ENCODE measurements at places on chromosomes 4 and X.

DNA sequence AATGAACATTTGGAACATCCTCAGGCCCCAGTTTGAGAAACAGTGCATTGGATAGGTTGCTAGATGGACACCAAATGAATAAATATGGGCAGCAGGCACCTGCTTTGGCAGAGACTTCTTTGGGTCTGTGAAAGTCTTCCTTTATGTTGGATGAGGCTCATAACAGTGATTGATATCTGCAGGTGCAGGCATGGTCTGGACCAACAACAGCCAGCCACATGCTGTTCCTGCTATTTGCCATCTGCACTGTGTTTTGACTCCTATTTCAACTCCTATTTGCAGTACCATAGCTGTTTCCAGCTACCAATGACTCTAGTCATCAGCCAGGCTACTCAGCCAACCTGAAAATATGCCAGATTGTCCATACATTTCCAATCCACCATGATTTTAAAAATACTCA lies 60.9 kb downstream of the ANAPC4 start:
- DNase-seq = no peak

DNA sequence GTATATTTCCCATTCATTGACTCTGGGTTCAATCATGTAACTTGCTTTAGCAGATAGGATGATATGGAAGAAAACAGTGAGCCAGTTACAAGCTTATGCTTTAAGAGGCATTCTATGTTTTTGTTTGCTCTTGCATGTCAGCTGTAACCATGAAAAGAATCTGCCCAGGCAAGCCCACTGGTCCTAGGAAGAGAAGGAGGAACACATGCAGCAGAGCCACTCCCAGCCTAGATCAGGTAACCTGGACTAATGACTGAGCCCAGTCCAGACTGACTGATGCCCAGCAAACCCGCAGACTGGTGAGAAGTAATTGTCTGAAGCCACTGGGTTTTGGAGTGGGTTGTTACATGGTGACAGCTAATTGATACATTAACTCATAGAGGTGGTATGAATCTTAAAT lies 167.9 kb downstream of the COL4A6 start:
- DNase-seq = no peak

DNA sequence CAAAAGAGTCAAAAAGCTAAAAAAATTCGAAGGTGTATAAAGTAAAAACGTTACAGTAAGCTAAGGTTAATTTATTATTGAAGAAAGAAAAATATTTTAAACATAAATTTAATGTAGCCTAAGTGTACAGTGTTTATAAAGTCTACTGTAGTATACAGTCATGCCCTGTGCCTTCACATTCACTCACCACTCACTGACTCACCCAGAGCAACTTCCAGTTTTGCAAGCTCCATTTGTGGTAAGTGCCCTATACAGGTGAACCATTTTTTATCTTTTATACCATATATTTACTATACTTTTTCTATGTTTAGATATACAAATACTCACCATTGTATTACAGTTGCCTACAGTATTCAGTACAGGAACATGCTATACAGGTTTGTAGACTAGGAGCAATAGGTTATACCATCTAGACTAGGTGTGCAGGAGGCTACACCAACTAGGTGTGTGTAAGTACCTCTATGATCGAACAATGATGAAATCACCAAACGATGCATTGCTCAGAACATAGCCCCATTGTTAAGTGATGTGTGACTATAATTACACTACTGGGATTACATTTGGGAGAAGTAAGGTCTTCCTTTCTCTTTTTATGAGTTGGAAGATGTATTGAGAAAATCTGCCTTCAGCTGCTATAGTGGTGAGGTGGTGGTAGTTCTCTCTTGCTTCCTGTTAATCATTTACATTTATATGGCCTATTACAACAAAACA lies 27.2 kb downstream of the TMSB4X start:
- peak; percentile 40 for DNase-seq

DNA sequence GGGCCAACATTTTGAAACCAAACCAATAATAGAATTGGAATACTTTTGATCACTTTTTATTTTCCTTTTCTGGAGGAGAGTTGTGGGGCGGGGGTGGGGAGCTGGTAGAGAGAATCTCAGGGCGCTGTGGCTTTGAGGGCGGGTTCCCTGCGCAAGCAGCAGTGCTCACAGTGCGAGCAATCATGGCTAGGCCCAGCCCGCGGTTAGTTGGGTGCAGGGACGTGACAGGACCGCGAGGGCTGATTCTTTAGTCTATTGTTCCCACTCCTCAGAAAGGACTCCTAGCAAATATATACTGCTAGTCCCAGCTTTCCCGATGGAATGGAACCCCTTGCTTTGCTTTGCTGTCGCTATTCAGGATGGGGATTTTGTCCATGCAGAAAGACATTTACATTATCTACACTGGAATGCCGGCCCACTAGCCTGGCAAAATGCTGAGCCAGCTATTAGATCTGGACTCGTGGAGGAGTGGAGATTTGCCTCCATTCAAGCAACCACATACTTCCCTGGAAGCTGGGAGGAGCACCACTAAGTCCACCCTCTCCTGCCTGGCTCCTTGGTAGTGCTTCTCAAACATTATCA lies 23.9 kb upstream of the APLN start:
- DNase-seq = peak; percentile 47

DNA sequence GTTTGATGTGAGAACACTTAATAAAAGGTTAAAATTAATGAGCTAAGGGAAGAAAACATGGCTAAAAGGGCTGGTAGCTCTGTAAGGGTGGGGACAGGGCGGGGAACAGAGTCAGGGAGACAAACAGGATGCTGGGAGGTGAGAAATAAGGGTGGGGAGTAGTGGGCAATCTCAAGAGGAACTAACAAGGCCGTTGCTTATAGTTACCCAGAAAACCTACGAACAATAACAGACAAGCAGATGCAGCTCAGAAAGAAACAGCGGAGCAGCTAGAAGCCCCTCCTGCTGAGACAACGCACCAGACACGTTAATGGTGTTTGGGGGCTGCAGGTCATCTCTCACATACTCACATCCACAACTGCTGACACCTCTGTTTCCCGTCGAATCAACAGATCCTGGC lies 9.7 kb upstream of the KLF3 start:
- no peak for DNase-seq

GRCh38 chrX:155086961-155087735 lies 15.8 kb downstream of the BRCC3 start:
- DNase-seq = no peak

- no peak for DNase-seq
Measured at GRCh38 chr4:119207051-119207450, 5.5 kb upstream of the USP53 start.

DNA sequence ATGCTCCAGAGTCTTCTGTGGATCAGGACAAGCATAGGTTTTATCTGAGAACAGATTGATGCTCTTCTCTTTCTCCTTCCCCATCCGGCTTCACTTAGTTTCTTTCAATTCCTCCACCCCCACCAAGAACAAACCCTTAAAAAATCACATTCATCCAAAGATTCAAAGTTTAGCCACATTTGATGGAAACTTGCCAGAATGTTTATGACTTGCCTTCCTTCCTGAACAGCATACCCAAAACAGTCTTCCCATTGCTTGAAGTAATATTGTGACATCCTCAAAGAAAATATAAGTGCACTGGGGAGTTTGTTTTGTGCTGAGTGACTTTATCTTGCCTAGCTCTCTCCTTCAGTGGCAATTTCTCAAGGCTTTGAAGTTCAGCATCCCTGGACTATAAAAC lies 83.0 kb downstream of the MAGEB17 start:
- no peak for DNase-seq

DNA sequence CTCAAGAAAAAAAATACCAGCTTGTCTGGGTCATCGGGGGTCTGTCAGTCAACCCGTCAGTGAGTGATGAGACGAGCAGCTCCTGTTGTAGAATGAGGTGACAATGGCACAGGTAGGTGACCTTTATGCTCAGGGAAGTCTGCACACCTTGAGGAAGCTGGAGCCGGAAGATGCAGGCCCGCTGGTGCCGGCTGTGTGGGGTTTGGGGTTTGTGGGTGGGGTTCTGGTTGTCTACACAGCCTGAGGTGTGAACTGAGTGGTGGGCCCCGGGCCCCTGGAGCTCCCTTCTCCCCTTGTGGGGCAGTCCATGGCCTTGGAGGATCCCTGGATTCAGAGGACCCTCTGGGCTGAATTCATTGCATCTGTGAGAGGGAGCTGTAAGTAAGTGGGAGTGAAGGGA lies 75.5 kb downstream of the SORCS2 start:
- no peak for DNase-seq

- no peak for DNase-seq
Measured at GRCh38 chrX:24862343-24862742, 153.4 kb downstream of the ARX start.

GRCh38 chr4:98626350-98626749 lies 32.1 kb downstream of the TSPAN5 start:
- DNase-seq = no peak

DNA sequence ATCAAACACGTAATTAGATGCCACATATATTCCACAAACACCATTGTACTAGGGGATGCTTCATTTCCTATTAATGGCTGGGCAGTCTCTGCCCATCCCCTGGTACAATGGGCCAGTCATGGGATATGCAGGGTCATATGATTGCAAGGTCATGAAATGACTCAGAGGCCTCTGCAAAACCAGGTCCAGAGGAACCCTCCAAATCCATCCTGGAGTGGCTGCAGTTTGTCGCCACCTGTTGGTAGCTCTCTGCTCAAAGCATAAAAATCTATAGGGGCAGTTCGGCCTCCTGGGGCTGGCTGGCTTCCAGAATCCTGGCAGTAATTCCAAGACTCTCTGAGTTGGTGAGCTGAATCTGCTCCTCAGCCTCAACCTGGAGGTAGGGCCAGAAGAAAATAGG lies 22.9 kb upstream of the PUDP start:
- DNase-seq = peak; percentile 38

GRCh38 chr4:1317177-1318045 lies 27.7 kb downstream of the MAEA start:
- DNase-seq = no peak

DNA sequence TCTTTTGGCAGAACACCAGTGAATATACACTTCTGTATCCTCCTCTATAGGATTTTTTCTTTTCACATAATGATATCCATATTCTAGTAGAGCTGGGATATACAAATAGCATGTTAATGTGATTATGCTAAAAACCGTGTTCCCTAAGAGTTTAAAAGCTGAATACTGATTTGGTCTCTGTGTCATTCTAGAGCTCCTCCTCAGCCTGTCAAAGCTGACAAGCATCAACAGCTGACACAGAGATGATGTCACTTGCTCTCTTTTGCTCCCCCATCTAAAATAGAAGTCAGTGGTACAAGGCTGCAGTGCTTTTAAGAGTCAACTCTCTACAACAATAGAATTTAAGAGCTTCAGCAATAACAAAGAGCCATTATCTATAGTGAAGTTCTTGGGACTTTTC lies 17.1 kb upstream of the HERC3 start:
- DNase-seq = no peak

- peak; percentile 6 for DNase-seq
Measured at GRCh38 chr4:73661646-73662119, 41.4 kb upstream of the RASSF6 start.

DNA sequence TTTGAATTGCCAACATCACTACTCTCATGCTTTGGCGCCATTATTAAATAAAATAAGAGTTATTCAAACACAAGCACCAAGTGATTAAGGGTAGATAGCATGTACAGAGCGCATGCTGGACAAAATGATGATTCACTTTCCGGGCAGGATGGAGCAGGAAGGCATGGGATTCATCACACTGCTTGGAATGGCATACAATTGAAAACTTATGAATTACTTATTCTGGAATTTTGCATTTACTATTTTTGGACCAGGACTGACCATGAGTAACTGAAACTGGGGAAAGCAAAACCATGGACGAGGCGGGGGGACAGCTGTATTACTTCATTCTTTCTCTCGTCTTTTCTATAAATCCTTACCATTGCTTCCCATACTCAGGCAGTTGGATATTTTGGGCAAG lies 28.5 kb upstream of the FGF5 start:
- no peak for DNase-seq

GRCh38 chr4:183097231-183098018 lies 1.6 kb upstream of the WWC2 start:
- DNase-seq = peak; percentile 8

- no peak for DNase-seq
Measured at GRCh38 chr4:70640192-70640591, 11.6 kb downstream of the ENAM start.

DNA sequence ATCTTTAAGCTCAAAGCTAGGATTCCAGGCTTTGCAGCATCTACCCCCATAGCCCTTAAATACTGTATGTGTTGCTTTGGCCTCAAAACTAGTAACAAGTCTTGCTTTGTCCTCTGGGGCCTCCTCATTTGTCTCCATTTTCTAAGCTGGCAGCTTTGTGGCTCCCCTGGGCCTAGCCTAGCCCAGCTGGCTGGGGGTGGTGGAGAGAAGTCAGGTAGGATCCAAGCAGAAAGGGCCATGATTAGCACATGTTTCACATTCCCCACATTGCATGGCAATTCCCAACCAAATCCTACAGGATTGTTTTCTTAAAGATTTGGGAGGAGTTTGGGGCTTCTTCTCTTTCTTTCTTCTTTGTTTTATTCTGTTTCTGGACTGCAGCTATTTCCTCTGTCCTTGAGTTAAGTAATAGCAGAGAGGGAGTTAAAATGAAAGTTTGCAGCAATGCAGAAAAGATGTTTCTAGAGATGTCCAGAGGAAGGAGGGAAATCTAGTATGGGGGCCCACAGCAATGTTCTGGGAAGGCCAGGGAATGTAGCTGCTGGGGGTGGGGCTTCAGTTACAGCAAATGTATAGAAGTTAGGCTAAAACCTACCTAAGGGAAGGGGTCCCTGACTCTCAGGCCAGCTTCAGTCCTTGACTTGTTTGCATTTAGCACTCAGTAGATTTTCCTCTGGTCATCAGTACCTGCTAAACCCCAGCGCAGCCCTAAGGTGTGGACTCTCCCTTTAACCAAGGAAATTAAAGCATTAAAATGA lies 92.1 kb downstream of the SHROOM4 start:
- DNase-seq = no peak

DNA sequence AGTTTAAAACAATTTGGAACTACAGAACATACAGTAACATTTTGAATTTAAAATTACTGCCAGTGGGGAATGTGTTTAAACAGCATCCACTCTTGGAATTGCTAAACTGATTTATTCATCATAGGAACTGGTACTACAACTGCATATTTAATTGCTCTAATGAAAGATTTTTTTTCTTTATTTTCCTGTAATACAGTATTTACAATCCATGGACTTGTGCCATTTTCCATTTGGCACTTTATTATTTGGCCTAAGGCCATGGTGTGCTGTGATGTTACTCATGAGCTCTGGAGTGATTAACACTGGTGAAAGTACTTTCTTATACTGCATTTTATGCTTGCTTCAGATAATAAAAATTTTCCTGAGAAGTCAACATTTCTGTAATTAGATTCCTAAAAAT lies 69.7 kb upstream of the NUDT6 start:
- DNase-seq = no peak

DNA sequence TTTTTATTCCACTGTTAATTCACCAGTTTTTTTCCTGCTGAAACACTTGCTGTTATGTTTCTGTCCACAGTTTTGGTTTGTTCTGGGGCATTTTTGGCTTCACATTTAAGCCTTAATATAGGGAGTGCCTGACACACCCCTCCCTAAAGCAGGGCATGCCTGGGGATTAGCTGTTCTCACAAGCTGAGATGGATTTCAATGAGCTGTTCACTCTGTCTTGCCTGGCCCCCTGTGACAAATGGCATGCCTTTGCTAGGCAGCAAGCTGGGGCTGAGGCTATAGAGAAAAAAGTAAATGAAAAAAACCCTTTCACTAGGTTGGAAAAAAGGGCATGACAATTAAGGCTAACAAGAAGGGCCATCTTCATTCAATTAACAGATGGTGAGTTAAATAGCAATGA lies 22.4 kb downstream of the LPAR4 start:
- DNase-seq = no peak

All from activated CD4-positive, alpha-beta T cell treated with anti-CD3 and anti-CD28 coated beads for 48 hours (primary cell).